NCI-H2171 treated with DMSO at 0.1 percent for 48 hours (cell line): ENCODE measurements at places on chromosomes 3 and 15.

DNA sequence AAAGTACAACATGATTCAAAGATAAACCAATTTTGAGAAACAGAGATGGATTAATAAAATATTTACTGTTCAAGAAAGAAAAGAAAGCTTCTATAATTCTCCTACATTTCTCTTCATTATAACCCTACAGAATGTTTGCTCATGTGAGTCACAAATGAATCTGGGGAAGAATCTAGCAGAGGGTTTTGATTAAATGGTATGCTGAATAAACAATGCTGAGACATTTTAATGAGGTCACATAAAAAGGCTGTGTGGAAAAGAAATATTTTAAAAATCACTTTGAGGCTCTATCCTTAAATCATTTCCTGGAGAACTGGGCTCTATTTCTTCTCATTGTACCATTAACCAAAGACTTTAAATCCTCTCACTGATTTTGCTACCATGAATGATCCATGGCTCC is 727.7 kb downstream of the NTRK3 start:
- no peak for DNase-seq

- no peak for DNase-seq
These were observed 299.8 kb downstream of the SHQ1 start for GRCh38 chr3:72548461-72548860.

- DNase-seq, result no peak
These were observed 8.0 kb downstream of the KLHL25 start for GRCh38 chr15:85786781-85787114.

DNA sequence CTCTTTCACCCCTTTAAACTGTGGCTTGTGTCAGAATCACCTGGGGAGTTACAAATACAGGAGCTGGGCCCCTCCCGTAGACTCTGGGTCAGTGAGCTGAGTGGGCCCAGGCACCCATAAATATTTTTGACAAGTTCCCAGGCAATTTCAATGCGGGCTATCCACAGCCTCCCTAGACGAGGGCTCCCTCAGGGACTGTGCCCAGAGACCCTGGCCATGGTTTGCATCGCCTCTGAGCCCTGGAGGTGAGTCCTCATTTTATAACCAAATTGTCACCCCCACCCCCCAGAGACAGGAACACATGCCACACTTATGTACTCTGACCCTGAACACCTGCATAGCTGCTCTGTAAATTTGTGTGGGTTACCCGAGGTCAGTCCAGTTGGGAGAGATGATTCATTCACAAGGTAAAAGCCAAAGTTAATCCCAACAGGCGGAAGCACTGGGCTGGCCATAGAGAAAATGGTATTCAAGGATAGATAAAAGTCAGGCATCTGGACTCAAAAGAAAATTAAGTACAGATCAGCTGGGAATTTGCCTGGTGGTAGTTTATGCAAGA is 146.5 kb upstream of the SLC6A11 start:
- no peak for DNase-seq

- no peak for DNase-seq
These were observed 199.3 kb upstream of the GOLIM4 start for GRCh38 chr3:168295027-168295426.

GRCh38 chr15:63502137-63502766 is 2.1 kb upstream of the USP3 start:
- no peak for DNase-seq

DNA sequence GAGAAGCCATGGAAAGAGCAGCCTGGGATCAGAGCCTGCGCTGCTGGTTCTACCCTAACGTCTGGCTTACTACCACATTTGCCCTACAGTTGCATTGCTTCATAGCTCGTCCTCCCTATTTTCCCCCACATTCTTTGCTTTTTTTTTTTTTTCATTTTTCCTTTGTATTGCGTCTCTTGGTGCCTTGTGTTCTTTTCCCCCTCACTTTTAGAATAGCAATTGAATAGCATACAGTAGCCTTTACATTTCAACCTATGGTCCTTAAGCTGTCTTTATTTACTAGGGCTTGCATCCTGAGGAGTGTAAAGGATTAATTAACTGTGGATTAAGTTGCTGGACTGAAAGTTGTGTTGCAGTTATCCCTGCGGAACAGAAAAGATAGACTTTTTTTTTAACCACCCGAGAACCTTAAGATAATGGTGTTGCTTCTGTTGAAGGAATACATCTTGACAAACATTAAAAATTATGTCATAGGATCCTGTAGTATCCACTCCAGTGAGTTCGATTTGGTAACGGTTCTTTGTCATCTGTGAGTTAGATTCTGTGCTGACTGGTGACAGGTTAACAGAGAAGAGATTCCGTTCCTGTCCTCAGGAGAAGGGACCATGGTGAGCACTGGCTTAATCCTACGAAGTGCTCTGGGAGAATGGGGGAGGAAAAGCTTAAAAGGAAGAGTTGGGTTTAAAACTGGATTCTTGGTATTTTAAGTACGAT is 417.4 kb upstream of the NAALADL2 start:
- DNase-seq, result peak; percentile 59
